Cerebellar cortex (tissue), 1 donor: ENCODE measurements at places on chromosomes 7 and 10.

DNA sequence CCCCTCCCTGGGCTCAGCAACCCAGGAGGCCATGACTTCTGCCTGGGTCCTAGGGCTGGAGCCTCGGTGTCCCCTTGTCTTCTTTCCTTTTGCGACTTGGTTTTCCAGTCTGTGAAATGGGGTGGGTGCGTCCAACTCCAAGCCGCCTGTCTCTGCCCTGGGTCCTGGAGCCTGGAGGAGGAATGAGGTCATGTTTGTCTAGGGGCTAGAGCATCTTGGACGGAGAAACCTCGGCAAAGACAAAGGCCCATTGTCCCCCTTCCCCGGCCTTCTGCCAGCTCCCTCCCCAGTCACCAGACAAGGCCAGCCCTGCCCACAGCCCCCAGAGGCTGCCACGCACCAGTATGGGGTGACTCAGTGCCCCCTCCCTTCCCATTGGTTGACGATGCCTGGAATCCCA lies 39.8 kb upstream of the ELN start:
- no peak for DNase-seq

DNA sequence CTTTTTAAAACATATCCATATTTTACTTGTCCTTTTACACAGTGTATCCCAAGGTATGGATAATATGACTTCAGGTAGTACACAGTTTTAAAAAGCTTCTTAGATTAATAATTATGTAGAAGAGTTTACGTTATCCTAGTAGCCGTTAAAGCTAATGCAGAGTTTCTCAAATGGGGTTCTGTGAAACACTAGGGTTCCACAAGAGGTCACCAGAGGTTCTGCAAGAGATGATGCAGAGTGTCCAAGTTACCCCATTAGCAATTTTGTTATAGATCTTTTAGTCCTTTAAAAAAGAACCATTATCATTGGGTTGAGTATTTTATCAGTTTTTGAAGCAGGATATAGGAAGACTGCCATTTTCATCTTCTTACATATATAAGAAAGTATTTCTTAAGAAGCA lies 298.9 kb upstream of the HPS1 start:
- DNase-seq: no peak

GRCh38 chr10:118800920-118801319 lies 46.1 kb upstream of the CACUL1 start:
- no peak for DNase-seq

GRCh38 chr7:129925416-129926002 lies 27.3 kb downstream of the UBE2H start:
- DNase-seq: no peak

- no peak for DNase-seq
Measured at GRCh38 chr10:34184939-34185386, 630.1 kb downstream of the PARD3 start.

- no peak for DNase-seq
Measured at GRCh38 chr10:132487241-132488135, 50.1 kb upstream of the INPP5A start.

GRCh38 chr7:265998-266850 lies 23.7 kb upstream of the FOXL3 start:
- no peak for DNase-seq

- no peak for DNase-seq
Measured at GRCh38 chr7:151255390-151255789, 6.9 kb upstream of the SMARCD3 start.

DNA sequence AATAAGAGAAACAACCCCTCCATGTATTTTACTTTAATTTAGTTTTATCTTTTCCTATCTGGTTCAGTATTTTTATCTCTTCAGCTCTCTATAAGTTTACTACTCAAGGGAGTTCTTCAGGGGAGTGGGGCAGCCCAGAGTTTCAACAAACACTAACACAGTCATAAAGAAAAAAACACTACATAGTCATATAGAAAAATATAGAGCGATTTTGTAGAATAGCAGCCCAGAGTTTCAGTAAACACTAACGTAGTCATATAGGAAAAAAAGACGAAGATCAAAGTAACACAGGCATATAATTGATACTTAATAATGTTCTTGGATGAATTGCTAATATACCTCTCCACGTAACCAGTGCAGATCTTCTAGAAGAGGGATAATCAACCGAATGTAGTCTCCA lies 54.7 kb downstream of the PON1 start:
- DNase-seq: no peak

DNA sequence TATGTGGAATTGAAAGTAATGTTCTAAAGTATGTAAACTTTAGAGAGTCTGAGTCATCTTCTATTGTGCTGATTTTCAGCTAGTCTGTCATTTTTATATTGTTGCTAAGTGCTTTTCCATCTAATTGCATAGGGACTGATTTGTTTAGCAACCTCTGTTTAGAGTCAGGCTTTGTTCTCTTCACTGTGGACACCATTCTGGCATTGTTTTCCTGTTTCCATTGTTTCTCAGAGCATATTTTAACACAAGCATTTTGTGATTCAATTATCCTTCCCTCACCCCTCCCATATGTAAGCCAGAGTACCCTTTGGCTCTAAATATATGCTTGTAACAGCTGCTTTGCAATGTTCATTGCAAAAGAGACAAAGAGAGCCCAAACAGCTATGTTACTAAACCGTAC lies 748.4 kb upstream of the PHF14 start:
- no peak for DNase-seq

DNA sequence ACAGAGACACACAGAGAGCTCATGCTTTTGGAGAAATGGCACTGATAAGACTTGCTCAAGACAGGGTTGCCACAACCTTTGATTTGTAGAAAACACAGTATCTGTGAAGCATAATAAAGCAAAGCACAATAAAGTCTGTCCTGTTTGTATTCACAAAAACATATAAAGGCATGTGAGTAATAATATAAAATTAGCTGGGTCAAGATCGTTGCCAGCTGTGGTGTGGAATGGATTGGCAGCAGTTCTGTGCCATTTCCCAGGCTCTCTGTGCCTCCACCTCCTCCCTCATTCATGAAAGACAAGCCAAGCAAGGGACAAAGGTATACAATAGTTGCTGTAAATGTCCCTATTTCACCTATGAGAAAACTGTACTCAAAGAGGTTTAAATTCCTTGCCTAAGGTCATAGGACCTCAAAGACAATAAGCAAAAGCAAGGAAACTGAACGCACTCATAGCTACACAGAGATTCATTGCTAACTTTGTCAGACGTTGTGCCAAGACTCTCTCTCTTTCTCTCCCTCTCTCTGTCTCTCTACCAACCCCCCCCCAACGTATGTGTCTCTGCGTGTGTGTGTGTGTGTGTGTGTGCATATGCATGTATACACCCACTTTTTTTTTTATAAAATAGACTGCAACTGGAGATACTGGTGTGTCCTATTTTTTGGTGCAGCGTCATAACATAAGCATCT lies 31.8 kb downstream of the CHST3 start:
- no peak for DNase-seq

GRCh38 chr10:3452683-3453361 lies 280.2 kb upstream of the PITRM1 start:
- no peak for DNase-seq

- no peak for DNase-seq
Measured at GRCh38 chr7:2093215-2093842, 139.4 kb downstream of the MAD1L1 start.

DNA sequence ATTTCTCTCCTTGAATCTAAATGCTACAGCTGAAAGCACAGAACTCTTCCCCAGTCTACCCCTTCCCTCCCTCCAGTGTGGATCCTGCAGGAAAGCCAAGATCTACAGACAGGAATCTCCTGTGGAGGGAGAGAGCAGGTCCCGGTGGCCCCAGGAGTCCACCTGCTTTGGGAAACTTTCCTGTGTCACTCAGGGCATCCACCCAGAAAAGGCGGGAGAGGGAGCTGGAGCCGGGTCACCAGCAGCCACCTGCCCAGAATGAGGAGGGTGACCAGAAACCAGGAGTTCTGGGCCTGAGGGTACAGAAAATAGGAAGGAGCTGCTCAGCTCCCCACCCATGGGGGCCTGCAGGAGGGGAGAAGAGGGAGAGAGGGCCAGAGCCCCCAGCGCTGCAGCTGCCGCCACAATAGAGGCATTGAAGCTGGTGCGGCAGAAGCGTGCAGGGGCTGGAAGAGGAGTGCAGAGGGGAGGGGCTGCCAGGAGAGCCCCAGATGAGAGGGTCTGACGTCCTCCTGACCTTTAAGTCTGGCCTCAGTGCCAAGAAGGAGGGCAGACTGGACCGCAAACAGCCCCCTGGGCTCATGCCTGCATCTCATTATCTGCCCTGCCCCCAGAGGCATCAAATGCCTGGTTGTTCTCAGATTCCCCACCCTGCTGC lies 56.3 kb upstream of the TMEM72 start:
- no peak for DNase-seq

GRCh38 chr7:95440394-95441038 lies 5.7 kb upstream of the PON2 start:
- no peak for DNase-seq

DNA sequence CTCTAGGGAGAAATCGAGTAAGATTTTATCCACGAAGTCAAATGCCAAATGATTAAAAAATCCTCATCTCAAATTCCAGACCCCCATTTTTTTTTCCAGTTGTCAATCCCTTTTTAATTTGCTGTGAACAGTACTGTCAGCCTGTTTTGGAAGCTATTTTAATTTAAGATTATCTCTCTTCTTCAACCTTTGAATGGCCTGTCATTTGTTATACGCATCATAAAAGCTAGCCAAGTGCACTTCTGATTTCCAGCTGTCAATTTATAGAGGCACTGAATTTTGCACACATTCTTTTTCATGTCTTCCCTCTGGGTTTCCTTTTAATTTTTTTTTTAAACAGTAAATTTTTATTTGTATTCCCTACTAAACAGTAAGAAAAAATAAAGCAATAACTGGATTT lies 336.4 kb upstream of the HGF start:
- no peak for DNase-seq

DNA sequence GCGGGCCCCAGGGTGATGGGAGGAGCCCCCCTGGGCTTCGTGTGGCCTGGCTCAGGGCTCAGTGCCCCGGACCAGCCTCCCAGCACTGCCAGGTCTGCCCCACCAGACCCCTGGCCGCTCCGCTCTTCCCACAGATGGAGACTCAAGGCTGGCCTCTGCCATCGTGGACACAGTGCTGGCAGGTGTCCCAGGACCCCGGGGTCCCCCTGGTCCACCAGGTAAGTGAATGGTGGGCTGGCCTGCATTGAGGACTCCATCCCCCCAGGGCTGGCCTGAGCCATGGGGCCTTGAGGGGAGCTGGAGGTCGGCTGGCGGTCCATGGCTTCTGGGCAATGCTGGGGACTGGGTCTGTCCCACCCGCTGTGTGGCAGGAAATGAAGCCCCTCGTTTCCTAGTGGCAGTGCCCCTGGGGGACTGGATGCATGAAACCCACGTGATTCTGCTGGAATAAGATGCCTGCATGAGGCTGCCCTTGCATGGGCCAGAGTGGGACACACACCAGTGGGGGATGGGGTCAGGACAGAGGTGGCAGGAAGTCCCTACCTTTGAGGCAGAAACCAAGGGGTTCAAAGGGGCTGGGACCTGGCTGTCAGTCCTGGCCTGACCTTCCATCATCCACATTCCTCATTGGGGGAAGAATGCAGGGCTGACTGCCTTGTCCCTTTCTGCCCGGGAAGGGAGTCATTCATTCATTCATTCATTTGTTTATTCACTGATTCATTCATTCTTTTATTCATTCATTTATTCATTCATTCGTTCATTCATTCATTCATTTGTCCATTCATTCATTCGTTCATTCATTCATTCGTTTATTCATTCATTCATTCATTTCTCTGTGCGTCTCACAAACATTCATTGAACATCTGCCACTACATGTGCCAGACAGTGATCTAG lies 81.8 kb downstream of the MYL10 start:
- no peak for DNase-seq

DNA sequence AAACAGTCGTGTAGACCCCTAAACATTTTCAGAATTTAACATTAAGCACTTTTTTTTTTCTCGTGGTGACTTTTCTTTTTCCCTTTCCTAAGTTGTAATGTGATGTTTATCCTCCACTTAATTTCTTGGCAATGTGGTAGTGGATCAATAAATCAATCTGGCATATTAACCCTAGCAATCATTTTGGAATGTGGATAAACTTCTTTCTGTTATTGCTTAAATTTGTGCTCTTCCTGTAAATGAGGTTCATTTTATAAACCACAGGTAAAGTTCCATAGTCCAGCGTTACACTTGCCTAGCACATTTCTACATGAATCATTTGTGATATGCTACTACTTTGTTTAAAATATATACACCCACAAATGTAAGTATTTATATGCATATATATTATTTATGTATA lies 247.4 kb upstream of the ETV1 start:
- no peak for DNase-seq

GRCh38 chr7:36942541-36942940 lies 218.2 kb upstream of the AOAH start:
- no peak for DNase-seq

DNA sequence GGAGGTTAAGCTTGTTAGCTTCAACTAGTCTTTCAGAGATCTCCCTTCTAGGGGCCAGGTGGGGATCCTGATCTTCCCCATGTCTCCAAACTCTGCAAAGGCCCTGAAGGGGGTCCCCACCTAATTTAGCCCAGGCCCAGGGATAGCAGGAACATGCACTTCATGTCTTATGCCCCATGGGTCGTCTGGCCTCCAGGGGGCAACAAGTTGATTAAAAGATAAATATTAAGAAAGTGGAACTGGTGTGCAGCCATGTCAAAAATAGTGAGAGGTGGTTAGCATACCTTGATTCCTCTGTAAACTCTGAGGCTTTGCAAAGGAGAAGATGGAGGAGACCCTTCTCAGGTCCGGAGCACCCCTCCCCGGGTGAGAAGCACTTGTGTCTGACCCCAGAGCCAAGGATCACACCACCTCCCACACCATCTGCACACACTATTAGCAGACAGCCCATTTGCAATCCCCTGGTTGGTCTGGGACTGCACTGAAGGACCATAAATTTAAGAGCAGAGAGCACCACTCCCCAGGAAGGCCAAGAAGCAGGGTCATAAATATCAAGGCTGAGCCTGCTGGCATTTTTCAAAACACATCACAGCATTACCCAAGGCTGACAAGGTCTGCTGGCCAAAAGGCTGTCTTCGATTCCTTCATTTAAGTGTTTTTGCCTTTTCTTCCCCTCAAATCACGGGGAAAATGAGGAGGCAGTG lies 44.2 kb upstream of the LRRC18 start:
- DNase-seq: no peak

DNA sequence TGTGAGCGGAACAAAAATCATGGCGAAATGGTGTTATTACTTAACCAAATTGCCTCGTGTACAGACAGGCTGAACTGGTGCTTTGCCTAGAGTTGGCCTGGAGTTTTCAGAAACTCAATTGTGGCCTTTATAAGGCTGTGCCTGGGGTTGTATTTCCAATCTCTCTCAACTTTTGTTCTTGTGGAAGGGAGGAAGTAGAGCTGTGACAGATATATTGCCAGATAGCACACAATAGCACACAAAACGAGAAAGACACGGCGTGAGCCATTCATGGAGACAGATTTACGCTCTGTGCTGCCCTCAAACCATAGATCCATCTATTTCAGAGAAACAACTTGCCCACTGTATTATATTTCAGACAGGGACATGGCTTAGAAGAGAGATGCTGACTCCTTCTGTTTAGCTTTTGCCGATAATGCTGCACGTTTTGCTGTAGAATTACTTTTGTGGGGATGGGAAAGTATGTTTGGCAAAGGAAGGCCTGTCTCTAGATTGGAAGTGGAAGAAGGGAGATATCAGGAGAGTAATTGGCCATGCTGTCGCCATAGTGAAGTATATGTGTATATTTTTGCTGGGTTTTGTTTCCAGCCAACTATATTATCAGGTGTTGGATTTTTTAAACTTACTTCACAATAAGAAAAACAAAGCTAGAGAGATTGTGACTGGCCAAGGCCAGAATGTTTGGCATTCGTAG lies 80.4 kb downstream of the AUTS2 start:
- DNase-seq: no peak
